T-cell (primary cell): ENCODE measurements at places on chromosomes 13 and 19. TPM values are rescaled to one million over a fixed set of nuclear protein-coding genes. Genes with fewer than 3 reads are reported as not detected.
A peak's percentile ranks its signal among the peaks of the same experiment; 100 is the strongest.

DNA sequence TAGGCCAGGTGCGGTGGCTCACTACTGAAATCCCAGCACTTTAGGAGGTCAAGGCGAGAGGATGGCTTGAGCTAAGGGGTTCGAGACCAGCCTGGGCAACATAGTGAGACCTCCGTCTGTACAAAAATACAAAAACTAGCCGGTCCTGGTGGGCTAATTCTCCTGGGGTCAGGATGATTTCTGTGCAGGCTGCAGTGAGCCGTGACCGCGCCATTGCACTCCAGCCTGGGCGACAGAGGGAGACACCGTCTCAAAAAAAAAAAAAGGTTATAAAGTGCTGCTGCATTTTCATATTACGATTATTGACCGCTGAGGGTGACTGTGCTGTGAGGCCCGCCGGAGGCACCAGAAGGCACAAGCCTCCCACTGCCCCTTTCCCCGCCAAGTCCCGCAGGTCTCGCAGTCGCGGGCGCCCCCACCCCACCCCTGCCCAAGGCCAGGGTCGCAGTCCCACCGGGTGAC, 477 bp upstream of the PLEKHF1 start:
- no peaks in the 10 kb centered on the region for H3K36me3 ChIP-seq
- H3K4me1 ChIP-seq = peaks cover 41% of the 10 kb centered on the region
- H3K27ac ChIP-seq = peak overlapping the region; percentile 38
- H3K27me3 ChIP-seq = no peaks in the 10 kb centered on the region

DNA sequence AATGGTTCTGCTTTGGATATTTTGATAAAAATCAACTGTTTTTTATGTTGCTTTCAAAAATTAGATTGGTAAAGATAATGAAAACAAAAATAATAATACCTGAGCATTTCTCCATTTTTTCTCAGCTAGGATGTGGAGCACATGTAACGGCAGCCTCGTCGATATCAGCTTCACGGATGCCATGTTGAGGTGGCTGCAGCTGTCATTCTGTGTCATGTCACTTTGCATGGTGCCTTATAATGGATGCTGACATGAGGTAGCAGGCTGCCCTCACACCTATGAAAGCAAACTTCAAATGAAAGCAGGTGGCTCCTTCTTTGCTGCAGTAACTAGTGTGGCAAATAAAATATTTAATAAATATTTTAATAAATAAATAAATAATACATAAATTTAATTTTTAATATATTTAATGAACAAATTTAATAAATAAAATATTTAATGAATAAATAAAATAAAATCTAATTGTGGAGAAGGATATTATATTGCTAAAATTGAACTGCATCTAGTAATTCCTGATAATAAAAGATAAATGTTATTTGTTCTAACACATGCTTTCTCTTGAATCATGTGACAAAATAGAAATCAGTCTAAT, 955.7 kb upstream of the SLC10A2 start:
- H3K4me1 ChIP-seq = no peaks in the 10 kb centered on the region
- no peak overlapping the region for H3K27ac ChIP-seq
- no peak for DNase-seq
- no peaks in the 10 kb centered on the region for H3K27me3 ChIP-seq
- H3K4me3 ChIP-seq = no peak overlapping the region
- no peaks in the 10 kb centered on the region for H3K36me3 ChIP-seq

GRCh38 chr19:49361438-49362047, 673 bp downstream of the TEAD2 start:
- peak overlapping the region; percentile 27 for H3K4me3 ChIP-seq
- no peaks in the 10 kb centered on the region for H3K36me3 ChIP-seq
- peaks cover 7% of the 10 kb centered on the region for H3K4me1 ChIP-seq

ONECUT3 gene
- not detected for total RNA-seq

GRCh38 chr19:51467864-51468544, 9.8 kb upstream of the SIGLEC8 start:
- DNase-seq = no peak
- no peaks in the 10 kb centered on the region for H3K27me3 ChIP-seq
- no peak overlapping the region for H3K4me3 ChIP-seq
- no peak overlapping the region for H3K27ac ChIP-seq
- H3K4me1 ChIP-seq = no peaks in the 10 kb centered on the region

ELOF1 gene
- 46.6 TPM for total RNA-seq

GRCh38 chr19:38229585-38230073, 5.6 kb upstream of the DPF1 start:
- no peak overlapping the region for H3K27ac ChIP-seq
- H3K36me3 ChIP-seq = no peaks in the 10 kb centered on the region
- no peak overlapping the region for H3K4me3 ChIP-seq
- peaks cover 6% of the 10 kb centered on the region for H3K4me1 ChIP-seq

GRCh38 chr19:4320419-4320818, 16.0 kb downstream of the FSD1 start:
- no peak overlapping the region for H3K27ac ChIP-seq
- H3K27me3 ChIP-seq = no peaks in the 10 kb centered on the region
- H3K4me3 ChIP-seq = no peak overlapping the region
- H3K4me1 ChIP-seq = no peaks in the 10 kb centered on the region

DNA sequence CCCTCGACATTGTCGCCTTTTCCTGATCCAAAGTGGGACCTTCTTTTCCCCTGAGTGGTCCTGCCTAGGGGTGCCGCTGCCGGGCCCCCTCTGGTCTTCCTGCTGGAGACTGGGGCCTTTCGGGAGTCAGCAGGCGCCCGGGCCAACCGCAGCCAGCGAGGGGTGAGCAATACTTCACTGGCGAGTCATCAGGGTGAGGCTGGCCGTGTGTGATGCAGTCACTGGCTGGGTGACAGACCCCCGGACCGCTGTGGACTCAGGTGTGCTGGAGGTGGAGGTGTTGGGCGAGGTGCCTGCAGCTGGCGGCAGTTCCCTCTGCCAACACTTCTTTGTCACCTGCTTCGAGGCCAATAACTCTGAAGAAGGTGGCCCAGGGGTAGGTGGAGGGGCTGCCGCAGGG, 1.5 kb upstream of the CGB5 start:
- H3K27me3 ChIP-seq = no peaks in the 10 kb centered on the region
- no peaks in the 10 kb centered on the region for H3K4me1 ChIP-seq
- H3K36me3 ChIP-seq = no peaks in the 10 kb centered on the region
- DNase-seq = no peak
- H3K27ac ChIP-seq = no peak overlapping the region
- H3K4me3 ChIP-seq = no peak overlapping the region

- H3K36me3 ChIP-seq = peaks cover 15% of the 10 kb centered on the region
- DNase-seq = no peak
- peaks cover 12% of the 10 kb centered on the region for H3K4me1 ChIP-seq
- no peak overlapping the region for H3K27ac ChIP-seq
- no peaks in the 10 kb centered on the region for H3K27me3 ChIP-seq
- no peak overlapping the region for H3K4me3 ChIP-seq
Observed at GRCh38 chr19:18669524-18669817, 14.0 kb upstream of the CRTC1 start.

DNA sequence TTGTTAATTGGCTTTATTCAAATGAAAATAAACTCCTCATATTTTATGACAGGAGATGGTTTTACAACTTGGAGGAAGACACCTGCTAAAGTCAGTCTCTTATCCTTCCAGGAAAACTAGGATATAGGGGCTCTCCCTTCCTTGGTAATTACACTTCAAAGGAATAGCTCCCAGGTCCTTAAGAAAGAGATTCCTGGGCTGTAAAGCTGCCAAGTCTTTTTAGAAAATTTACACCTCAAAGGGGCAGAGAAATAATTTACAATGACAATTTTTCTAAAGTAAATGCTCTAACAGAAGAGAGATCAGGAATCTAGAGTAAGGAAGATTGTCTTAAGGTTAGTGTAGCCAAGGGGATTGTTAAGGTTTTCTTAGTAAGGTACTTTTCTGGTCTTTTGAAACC, 1359.0 kb downstream of the OLFM4 start:
- no peaks in the 10 kb centered on the region for H3K4me1 ChIP-seq
- no peaks in the 10 kb centered on the region for H3K36me3 ChIP-seq
- no peak overlapping the region for H3K4me3 ChIP-seq
- H3K27ac ChIP-seq = no peak overlapping the region
- no peaks in the 10 kb centered on the region for H3K27me3 ChIP-seq

DNA sequence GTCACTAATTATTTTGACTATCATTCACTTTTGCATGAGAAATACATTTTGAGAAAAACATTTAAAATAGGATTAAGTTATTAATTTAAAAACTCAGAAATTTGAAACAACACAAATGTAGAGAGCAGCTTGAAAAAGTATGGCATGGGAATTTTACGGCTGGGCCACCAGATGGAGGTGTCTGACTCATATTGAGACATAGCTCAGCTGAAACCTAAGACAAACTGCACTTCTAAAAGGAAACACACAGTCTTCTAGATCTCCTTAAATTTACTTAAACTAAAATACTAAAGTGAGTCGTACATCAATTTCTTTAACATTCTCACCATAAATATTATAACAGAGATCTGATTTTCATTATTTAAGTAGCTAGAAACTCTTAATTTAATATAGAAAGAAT, 41.9 kb upstream of the POSTN start:
- no peaks in the 10 kb centered on the region for H3K36me3 ChIP-seq
- H3K4me3 ChIP-seq = no peak overlapping the region
- H3K27me3 ChIP-seq = no peaks in the 10 kb centered on the region
- DNase-seq = no peak
- H3K27ac ChIP-seq = no peak overlapping the region

DNA sequence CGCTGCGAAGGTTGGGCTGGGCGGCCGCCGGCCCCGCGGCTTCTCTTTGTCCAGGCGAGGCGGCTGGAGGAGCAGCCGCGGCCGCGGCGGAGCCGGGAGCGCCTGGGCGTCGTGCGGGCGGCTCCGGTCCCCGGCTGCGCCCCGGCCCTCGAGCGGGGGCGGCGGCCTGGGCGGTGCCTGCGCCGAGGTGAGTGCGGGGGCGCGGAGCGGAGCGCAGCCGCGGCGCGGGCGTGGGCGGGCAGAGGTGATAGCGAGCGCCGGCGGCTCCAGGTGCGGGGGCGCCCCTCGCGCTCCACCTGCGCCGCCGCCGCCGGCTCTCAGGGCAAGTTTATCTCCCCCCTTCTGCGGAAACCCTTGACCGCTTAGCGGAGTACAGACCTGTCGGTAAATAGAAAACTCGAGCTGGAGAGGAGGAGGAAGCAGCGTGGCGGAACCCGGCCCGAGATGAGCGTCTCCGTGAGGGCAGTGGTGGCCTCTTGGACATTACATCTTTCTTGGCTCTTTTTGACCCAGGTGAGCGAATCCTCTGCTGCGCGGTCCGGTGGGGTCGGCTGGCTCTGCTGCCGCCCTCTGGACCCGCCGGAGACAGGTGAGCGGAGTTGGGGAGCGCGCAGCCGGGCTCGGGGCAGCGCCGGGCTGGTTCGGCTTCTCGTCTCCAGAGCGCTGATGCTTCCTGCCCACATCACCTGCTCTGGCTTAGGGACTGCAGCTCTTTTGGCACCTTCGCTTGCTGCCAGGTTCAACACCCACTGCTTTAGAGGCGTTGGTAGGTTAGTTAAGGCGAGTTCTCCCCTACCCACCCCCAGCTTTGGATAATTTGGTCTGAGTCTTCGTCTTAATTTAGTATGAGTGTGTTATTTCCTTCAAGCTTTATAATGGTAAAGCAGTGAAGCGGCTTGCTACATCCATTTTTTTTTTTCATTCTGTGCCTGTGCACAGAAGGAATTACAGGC, at the start of gene MTUS2:
Gene MTUS2, plus strand, starts transcription at position 241 of the 953 bp plus-strand sequence.
- peak within 1 kb of the TSS; percentile 77 for H3K4me3 ChIP-seq
- no peak within 1 kb of the TSS for H3K27ac ChIP-seq
- peaks cover 5% of the 10 kb centered on the region for H3K27me3 ChIP-seq
- no peak for DNase-seq
- H3K4me1 ChIP-seq = peaks cover 8% of the 10 kb centered on the region

GRCh38 chr13:110116072-110116487, 190.9 kb downstream of the COL4A1 start:
- no peak for DNase-seq
- H3K27ac ChIP-seq = no peak overlapping the region
- H3K27me3 ChIP-seq = peaks cover 27% of the 10 kb centered on the region

GRCh38 chr19:38852231-38853044, 2.7 kb upstream of the HNRNPL start:
- H3K36me3 ChIP-seq = peaks cover 11% of the 10 kb centered on the region
- peaks cover 19% of the 10 kb centered on the region for H3K4me1 ChIP-seq
- peak overlapping the region; percentile 92 for H3K27ac ChIP-seq
- H3K27me3 ChIP-seq = no peaks in the 10 kb centered on the region

GPC5 gene
- total RNA-seq = 0.39 TPM

GGN gene
- total RNA-seq = 0.18 TPM

COMP gene
- not detected for total RNA-seq

ITGBL1 gene
- total RNA-seq = not detected

- H3K4me3 ChIP-seq = no peak overlapping the region
- no peak overlapping the region for H3K27ac ChIP-seq
- peaks cover 57% of the 10 kb centered on the region for H3K27me3 ChIP-seq
- peaks cover 3% of the 10 kb centered on the region for H3K4me1 ChIP-seq
- no peaks in the 10 kb centered on the region for H3K36me3 ChIP-seq
Observed at GRCh38 chr19:18597809-18598660, 8.6 kb downstream of the CRLF1 start.

- H3K27me3 ChIP-seq = no peaks in the 10 kb centered on the region
- H3K4me1 ChIP-seq = no peaks in the 10 kb centered on the region
- no peak for DNase-seq
- H3K36me3 ChIP-seq = no peaks in the 10 kb centered on the region
Observed at GRCh38 chr13:76790526-76790925, 95.7 kb downstream of the KCTD12 start.

DNA sequence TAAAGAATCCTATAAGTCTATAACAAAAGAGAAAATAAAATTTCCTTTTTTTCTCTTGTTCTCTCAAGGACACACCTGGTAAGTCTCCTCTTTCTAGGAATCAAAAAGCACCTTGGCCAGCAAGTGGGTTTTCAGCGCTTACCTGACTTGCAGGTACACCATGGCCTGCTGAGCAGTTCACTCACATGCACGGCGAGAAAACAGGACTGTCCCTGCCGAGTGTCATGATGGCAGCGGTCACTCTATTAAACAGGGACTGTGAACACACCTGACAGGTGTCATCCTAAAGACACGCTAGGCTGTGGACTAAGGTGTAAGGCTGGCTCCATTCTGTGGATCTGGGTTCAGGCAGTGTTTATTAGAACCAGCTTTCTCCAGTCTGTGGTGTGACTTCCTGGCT, 170.2 kb downstream of the TEX29 start:
- H3K4me1 ChIP-seq = no peaks in the 10 kb centered on the region
- no peaks in the 10 kb centered on the region for H3K36me3 ChIP-seq
- H3K4me3 ChIP-seq = no peak overlapping the region
- no peak overlapping the region for H3K27ac ChIP-seq
- H3K27me3 ChIP-seq = peaks cover 11% of the 10 kb centered on the region
- DNase-seq = no peak

RGCC gene
- 151 TPM for total RNA-seq

CYP2A6 gene
- 1.1 TPM for total RNA-seq

DNA sequence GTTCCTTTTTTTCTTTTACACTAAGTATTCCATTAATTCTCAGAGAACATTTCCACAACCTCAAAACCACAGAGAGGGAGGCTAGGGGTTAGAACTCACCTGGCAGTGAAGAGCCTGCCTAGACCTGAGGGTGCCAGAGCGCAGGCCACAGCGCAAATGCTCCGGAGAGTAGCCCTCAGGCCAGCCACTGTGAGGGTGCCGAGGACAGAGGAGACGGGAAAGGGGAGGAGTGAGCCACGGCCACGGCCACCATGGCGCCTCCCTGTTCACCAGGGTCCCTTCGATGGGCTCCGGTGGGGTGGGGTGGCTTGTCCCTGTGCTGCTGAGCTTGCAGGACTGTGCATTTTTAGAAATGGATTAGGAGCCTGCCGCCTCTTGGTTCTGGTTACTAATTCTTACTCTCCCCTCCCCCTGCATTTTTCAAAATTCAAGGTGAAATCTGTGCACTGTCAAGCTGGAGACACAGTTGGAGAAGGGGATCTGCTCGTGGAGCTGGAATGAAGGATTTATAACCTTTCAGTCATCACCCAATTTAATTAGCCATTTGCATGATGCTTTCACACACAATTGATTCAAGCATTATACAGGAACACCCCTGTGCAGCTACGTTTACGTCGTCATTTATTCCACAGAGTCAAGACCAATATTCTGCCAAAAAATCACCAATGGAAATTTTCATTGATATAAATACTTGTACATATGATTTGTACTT, 58.8 kb downstream of the GGACT start:
- no peaks in the 10 kb centered on the region for H3K36me3 ChIP-seq
- H3K27me3 ChIP-seq = no peaks in the 10 kb centered on the region
- H3K27ac ChIP-seq = no peak overlapping the region
- no peaks in the 10 kb centered on the region for H3K4me1 ChIP-seq
